Activated naive CD4-positive, alpha-beta T cell (primary cell): ENCODE measurements at places on chromosomes 1 and 21.

DNA sequence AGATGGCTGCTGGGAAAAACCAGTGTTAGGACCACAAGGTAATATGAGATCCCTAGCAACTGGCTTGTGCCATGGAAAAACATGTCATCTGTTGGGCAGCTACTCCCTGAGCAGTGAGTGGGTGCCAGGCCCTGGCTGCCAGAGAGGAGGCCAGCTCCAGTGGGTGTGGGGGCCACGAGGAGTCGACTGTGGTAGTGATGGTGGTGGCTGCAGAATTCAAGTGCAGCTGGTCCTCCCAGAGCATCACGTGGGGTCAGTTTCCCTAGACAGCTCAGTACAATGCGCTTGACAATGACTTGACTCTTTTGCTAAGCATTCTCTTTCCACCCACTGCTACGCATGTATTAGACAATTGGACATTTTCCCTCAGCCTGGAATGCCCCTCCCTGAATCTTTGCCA lies 14.5 kb upstream of the CDC42 start:
- DNase-seq: no peak

GRCh38 chr1:29197590-29197924 lies 15.9 kb upstream of the SRSF4 start:
- no peak for DNase-seq

- DNase-seq: no peak
Measured at GRCh38 chr1:224274970-224275626, 54.9 kb downstream of the NVL start.

- no peak for DNase-seq
Measured at GRCh38 chr1:150808121-150808520, at the start of gene CTSK. Gene CTSK, minus strand, starts transcription at chr1:150808260. Its CDS starts 1,455 bp downstream, at chr1:150806805.

DNA sequence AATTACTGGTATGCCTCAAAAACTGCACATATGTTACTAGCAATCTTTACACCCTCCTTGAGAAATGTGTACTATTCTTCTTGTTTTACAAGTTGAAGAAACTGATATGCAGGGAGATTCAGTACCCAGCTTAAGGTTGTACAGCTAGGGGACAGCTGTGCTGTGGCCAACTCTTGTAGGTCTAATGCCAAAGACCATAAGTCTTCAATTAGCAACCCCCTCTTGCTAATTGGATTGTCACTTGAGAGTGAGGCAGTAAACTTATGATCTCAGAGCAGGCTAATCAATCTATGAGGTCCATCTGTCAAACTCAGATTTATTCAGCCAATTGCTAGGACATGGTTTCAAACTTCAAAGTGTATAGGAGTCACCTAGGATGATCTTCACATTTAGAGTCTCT lies 492.0 kb upstream of the USP24 start:
- DNase-seq: no peak

DNA sequence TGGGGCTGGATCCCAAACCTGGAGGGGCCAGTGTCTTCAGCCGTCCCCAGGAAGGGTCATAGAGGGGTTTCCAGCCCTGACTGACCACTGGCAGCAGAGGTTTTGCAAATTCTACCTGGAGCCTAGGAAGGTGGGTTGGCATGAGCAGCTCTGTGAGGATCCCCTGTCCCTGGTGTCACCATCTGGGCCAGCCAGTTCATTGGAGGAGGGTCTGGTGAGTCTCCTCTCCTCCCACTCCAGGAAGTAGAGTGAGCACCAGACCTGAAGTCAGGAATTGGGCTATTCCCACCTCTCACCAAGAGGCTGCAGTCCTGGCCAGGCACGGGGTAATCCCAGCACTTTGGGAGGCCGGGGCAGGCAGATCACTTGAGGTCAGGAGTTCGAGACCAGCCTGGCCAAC lies 57.4 kb downstream of the UBIAD1 start:
- no peak for DNase-seq

- DNase-seq: no peak
Measured at GRCh38 chr1:201295346-201295745, 12.0 kb downstream of the PKP1 start.

GRCh38 chr1:53646732-53647131 lies 92.2 kb downstream of the GLIS1 start:
- no peak for DNase-seq

- no peak for DNase-seq
Measured at GRCh38 chr1:25021591-25022215, 91.6 kb upstream of the RUNX3 start.

DNA sequence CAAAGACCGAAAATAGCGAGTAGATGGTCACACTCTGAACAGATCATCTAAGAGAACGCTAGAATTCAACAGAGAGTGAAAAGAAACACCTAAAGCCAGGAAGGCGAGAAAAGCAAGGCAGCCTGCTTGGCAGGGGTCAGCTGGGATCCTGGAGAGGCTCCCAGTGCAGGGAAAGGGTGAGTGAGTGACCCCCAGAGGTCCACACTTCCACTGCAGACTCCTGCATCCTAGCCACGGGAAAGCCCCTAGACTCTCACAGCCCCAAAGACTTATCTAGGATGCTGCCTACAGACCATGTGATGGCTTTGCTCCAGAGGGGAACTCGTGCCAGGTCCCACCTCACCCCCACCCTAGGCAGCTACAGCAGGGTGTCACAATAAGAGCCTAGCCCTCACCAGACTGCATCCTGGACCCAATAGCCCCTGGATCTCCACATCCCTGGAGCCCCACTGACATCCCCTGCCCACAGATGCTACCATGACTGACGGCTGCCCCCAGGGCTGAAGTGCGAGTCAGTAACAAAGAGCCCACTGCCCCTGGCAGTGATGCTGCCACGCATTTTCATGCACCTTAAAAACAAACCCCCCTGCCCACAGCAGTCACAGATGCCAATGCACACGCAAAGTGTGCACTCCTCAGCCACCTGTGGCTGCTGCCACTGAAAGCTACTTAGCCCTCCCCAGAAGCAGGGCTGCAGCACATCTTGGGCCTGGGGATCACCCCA lies 62.2 kb downstream of the PSMG1 start:
- DNase-seq: no peak

GRCh38 chr1:219171192-219171935 lies 2.3 kb upstream of the LYPLAL1 start:
- no peak for DNase-seq

DNA sequence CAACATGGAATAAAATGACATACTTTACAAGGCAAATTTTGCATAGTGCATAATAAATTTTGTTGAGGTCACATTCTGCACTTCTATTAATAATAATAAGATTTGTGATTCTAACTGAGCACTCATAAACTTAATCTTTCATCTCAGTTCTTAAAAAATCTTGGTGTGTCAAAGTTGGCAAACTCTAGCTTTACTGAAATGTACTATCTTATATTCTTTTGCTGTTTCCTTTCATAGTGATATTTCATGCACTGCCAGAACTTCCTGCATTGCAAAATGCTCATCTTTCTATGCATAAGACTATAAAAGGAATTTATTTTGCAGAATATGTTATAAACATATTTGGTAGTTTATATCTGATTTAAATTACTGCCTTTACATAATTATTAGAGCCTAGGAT lies 797.6 kb downstream of the ADGRL2 start:
- DNase-seq: no peak
